Chondrocyte (in vitro differentiated cells): ENCODE measurements at places on chromosomes 16 and 17. TPM values are rescaled to one million over a fixed set of nuclear protein-coding genes. Genes with fewer than 3 reads are reported as not detected.

DNA sequence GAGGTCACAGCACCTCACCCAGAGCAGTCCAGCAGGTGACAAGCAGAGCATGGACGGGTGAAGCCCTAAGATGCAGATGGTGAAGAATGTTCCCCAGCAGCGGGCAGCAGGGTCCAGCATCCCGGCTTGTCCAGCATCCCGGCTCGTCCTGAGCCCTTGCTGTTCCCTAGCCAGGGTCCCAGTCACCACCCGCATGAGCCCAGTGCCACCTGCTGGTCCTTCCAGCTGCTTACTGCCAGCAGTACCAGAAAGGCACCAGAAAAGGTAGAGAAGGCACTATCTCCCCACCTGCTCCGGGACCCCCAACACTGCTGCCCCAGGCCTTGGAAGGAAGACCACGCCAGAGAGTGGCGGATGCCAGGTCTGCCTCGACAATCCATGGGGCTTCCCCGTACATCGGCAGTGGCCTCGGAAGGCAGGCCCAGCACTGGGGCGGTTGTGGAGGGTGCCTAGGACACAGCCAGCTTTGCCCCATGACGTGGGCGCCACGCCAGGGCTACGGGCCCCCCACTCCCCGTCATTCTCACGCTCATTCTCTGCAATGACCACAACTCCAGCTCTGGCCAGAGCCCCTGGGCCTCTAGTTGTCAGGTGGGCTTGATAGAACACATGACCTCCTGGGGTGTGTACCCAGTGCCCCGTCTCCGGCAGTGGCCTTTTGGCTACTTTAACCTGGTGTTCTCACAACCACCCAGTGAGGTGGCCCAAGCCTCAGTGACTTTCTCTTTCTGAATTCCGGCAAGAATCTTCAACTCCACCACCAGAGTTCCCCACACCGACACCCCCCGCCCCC, 1.4 kb downstream of the CENPX start:
- DNase-seq, result no peak

- DNase-seq, result peak; percentile 58
These were observed 573.9 kb downstream of the KCNJ18 start for GRCh38 chr17:22266231-22266630.

- no peak for DNase-seq
These were observed 365.4 kb downstream of the SNX29 start for GRCh38 chr16:12341966-12342365.

DNA sequence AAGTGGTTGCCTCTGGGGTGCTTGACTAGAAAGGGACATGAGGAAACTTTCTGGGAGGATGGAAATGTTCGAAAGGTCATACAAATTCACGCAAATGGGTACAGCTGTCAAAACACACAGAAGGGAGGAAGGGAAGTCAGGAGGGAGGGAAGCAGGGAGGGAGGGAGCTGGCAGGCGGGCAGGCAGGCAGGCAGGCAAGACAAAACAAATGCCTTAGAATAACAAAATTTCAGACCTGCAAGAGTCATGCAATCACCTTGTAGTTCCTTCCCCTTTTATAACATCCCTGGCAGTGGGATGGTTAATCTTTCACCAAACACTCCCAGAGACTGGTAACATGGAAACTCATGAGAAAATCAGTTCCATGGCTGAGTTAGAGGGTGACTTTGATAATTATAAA, 189.2 kb downstream of the STX8 start:
- DNase-seq, result no peak

The COIL gene
- 11.2 to 13.4 TPM (median 12.2 TPM) in 3 replicates for total RNA-seq

GRCh38 chr16:79770244-79771064, 169.9 kb upstream of the MAF start:
- DNase-seq, result peak; percentile 93

The HBA2 gene
- total RNA-seq, result not detected in 3 replicates

DNA sequence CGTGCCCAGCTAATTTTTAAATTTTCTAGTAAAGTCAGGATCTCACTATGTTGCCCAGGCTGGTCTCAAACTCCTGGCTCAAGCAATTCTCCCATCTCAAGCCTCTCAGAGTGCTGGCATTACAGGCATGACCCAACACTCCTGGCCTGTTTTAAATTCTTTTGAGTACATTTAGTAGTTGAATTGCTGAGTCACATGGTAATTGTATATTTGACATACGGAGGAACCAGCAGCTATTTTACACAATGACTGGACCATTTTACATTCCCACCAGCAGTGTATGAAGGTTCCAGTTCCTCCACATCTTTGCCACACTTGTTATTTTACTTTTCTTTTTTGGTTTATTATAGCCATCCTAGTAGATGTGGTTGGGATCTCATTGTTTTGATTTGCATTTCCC, 43.6 kb downstream of the RHOT1 start:
- no peak for DNase-seq

- DNase-seq, result no peak
These were observed 32.0 kb upstream of the SUPT4H1 start for GRCh38 chr17:58383892-58384462.

DNA sequence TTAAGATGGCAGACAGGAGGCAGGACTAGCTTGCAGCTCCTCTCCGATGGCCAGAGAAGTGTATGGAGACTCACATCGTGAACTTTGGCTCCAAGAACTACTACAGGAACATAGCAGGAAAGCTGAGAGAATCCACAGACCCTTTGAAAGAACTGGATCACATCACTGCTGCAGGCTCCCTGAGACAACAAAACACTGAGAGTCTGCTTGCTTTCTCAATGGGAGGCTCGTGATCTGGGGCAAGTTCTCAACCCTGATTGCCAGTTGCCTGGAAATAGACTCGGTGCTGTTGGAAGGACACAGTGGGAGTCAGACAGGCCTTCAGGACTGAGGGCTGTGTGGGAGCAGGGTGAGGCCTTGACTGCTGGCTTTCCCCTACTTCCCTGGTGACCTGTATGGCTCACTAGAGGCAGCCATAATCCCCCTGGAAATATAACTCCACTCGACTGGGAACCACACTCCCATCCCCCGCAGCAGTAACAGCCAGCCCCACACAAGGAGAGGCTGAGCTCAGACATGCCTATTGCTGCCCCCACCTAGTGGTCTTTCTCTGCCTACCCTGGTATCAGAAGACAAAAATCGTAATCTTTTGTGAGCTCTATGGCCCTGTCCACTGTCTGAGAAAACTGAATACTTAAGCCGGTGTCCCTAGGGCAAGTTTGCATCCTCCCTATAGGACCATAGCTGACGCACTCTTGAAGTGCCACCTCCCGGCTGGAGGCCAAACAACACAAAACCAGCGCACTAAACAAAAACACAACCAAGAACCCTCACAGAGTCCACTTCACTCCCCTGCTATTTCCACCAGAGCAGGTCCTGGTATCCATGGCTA, 238.4 kb downstream of the CEP112 start:
- no peak for DNase-seq

The CCDC78 gene
- 1.8 to 3.9 TPM (median 2.5 TPM) in 3 replicates for total RNA-seq

GRCh38 chr17:2798678-2799077, 2.4 kb downstream of the RAP1GAP2 start:
- DNase-seq, result no peak

- no peak for DNase-seq
These were observed 37.2 kb downstream of the WIPI1 start for GRCh38 chr17:68420065-68420464.

The TPSD1 gene
- total RNA-seq, result not detected in 3 replicates

The TP53TG3F gene
- not detected in 3 replicates for total RNA-seq

GRCh38 chr16:30715750-30716445, 16.9 kb downstream of the SRCAP start:
- no peak for DNase-seq

DNA sequence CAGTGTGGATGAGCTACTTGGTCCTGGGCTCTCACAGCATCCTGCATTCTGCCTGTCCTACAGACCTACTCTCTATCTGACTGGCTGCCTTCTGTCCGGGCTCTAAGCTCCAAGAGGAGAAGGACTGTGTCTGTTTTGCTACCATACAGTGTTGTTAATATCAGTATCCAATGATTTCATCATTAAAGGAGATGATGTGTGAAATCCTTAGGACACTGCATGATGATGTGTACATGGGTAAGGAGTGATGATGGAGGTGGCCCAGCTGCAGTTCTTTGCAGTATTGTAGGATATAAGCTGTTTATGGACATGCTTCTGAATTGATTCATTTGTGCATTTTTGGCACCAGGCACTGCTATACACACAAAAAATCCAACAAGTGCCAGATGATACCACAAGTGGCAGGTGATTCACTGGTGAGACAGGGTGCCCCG, 536.9 kb upstream of the CDH11 start:
- no peak for DNase-seq

The PYY gene
- not detected in 3 replicates for total RNA-seq

DNA sequence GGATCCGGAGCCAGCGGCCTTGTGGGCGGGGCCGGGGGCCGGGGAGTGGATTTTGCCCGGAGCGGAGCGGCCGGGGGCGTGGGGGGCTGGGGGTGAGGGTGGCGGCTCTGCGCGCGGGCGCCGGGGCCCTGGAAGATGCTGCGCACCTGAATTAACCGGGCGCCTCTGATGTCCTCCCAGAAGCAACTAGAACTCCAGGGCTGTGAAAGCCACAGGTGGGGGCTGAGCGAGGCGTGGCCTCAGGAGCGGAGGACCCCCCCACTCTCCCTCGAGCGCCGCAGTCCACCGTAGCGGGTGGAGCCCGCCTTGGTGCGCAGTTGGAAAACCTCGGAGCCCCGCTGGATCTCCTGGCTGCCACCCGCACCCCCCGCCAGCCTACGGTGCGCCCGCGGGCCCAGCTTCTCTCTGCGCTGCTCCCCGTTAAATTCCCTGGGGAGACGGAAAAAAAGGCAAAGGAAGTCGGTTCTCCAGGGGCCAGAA, 549 bp downstream of the SLC26A11 start:
- DNase-seq, result no peak

DNA sequence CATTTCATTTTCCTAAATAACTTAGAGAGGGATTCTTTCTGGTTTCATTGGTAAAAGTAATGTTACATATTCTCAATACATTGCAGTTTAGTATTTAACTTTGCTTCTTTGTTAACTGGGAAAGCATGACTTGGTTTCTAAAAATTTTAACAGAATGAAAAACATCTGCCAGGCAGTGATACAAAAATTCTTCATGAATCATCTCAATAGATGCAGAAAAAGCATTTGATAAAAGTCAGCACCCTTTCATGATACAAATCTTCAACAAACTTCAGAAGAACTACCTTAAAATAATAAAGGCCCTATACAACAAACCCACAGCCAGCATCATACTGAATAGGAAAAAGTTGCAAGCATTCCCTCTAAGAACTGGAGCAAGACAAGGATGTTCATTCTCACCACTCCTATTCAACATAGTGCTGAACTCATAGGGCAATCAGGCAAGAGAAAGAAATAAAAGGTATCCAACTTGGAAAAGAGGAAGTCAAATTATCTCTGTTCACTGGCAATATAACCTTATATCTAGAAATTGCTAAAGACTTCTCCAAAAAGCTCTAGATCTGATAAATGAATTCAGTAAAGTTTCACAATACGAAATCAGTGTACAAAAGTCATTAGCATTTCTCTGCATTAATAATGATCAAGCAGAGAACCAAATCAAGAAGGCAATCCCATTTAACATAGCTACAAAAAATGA, 50.4 kb downstream of the SLFN5 start:
- DNase-seq, result no peak

- DNase-seq, result no peak
These were observed 240.1 kb downstream of the HAPSTR1 start for GRCh38 chr16:9331503-9331902.

- no peak for DNase-seq
These were observed 419.4 kb downstream of the CDH11 start for GRCh38 chr16:64702415-64702814.

- DNase-seq, result no peak
These were observed 385.8 kb upstream of the MAF start for GRCh38 chr16:79986352-79986751.

The OTOP3 gene
- not detected in 3 replicates for total RNA-seq

- DNase-seq, result no peak
These were observed 43.5 kb downstream of the PKD1 start for GRCh38 chr16:2092256-2092620.

DNA sequence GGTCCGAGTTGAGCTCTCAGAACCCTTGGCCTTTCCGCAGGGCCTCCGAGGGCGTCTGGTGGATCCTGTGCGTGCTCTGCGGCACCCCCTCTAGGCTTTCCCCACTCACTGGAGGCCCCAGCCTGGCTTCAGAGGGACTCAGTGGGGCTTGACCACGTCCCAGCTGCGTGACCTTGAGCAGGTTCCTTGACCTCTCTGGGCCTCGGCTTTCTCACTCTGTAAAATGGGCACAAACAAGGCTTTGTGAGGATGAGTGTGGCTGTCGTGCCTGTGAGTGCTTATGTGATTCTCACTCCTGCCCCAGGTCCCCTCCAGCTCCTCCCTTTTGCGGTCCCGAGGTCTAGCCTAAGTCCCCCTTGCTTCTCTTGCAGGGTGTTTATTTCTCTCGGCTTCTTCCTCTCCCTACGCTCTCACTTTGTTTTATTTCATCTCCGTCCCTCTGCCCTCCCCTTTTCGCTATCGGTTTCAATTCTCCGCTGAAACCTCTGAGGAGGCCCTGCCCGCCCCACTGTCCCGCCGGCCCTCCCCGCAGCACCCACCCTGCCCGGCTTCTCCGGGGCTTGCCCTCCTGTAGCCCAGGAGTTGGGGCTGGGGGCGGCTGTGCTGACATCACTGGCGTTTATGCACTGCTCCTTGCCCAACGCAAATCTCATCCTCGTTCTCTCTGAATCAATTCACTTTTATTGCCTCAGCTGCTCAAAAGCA, 82.3 kb upstream of the CBX4 start:
- DNase-seq, result no peak

DNA sequence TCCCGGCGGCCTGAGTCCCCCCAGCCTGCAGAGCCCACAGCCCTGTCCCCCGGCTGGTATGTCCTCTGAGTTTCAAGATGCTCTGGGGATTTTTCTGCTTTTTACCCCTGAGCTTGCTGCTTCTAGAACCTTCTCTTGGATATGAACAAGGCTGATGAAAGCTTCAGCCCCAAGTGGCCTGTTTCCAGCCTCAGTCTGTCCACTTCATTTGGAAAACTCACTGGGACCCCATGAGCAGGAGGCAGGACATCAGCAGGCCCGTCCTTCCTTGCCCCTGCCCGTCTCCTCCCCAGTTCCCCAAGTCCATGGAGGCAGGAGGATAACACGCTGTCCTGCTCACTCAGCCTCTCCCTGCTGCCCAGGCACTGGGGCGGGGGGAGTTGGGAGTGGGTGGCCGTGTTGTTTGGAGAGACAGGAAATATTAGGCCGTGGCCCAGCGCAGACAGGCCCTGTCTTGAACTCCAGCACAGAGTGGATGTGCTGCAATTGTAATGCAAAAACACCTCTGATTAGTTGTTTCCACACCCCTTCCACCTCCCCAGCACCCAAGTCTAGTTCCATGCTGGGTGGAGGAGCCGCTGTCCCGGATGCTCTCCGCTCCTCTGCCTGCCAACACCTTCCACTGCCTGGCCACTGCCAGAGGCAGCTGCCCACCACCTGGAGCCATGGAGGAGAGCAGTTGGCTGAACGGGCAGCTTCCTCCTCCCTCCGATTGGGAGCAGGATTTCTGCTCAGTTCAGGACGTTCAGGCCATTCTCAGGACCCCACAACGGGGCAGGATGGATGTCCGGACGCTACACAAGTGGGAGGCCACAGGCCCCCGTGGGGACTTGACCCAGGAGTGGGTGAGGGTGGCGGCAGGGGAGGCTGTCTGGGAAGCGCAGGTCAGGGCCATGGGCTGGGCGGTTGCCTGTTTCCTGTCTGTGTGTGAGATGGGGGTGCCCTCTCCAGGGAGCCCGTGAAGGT, 216.9 kb upstream of the GSE1 start:
- peak; percentile 91 for DNase-seq

The CCR7 gene
- total RNA-seq, result not detected in 3 replicates
